Activated CD8-positive, alpha-beta memory T cell treated with anti-CD3 and anti-CD28 coated beads for 1 hour (primary cell): ENCODE measurements at places on chromosomes 6 and 20.

GRCh38 chr6:36039112-36039511, 11.5 kb downstream of the MAPK14 start:
- no peak for DNase-seq

- no peak for DNase-seq
These were observed 2.0 kb upstream of the NOL7 start for GRCh38 chr6:13613029-13613594.

GRCh38 chr20:5069141-5069806, 50.5 kb downstream of the PCNA start:
- DNase-seq = no peak

DNA sequence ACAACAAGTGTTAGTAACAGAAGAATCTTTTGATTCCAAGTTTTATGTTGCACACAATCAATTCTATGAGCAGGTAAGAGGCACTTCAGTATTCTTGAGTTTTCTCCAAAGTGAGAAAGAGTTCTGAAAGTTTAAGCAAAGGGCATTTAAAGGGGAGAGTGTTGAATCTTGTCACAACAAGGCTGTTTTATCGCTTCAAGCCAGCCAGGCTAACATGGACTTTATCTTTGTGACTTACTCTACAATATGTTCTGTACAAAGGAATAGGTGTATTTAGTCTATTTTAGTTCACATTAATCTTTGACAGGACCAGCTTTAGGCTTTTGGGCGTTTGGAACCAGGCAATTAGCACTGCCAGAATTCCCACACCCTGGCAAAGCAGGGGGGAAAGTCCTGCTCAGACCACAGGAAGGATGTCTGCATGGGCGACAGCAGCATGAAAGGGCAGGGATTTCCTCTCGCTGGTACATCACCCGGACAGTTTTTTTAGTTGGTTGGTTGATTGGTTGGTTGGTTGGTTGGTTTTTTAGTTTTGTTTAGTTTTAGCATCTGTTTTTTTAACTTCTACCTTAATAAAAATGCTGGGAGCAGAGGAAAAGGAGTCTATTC, 395.4 kb upstream of the SOX4 start:
- DNase-seq = no peak

DNA sequence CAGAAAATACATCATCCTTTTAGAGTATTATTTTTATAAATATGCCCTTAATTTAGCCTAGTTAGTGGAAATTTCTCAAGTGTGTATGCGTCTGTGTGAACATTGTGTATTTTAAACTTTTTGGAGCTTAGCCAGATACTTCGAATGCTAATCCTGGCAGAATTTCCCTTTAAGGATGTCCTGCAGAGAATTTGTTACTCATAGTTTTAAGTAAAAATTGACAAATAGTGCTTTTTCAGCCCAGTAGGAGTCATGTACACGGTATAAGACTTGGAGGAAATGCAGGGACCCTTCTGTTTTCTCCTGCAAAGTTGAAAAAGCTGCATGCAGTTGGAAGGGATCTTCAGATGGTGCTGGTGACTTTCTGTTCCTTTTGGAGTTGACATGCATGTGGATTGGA, at the start of gene FHL5:
TSS of gene FHL5 (plus strand) at position 243 of the 400 bp plus-strand sequence. CDS start 40,486 bp downstream, outside the sequence.
- DNase-seq = no peak

DNA sequence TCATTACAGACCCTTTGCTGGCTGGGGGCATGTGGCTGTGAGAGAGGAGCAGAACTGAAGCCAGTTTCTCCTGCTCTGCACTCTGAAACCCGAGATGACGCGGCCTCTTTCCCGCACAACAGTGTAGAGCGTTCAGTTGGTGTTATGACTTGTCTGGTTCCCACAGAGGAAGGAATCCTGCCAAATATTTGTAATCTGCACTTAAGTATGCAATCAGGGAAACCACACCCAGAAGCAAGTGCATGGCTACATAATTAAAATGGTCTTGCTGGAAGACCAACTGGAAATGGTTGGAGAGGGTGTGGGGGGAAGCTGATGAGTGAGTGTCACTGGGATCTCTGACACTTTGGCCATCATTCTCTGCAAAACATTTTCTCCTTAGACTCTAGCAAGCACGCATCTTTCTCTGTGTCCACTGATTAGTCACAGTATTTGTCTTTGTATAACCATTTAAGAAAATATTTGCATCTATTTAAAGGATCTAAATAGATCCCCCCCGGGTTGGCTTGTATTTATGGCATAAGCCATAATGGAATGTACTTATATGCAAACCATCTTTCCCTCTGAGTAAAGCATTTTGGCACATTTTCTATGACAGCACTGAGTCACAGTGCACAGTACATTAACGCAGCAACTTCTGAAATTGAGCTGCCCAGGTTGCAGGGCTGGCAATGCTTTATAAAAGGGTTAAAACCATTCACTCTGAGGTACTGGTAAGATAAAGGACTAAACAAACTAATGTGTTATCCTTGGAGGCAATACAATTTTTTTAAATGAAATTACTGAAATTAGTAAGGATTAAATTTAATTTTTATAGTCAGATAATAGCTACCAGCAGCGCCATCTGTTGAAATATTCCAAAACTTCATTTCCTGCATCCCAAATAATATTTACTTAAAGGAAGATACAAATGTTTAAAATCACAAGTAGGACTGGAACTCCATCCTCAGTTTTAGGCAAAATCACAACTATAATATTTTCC, 76.7 kb downstream of the FOXC1 start:
- no peak for DNase-seq

GRCh38 chr6:168128631-168129291, 49.7 kb upstream of the FRMD1 start:
- DNase-seq = no peak

DNA sequence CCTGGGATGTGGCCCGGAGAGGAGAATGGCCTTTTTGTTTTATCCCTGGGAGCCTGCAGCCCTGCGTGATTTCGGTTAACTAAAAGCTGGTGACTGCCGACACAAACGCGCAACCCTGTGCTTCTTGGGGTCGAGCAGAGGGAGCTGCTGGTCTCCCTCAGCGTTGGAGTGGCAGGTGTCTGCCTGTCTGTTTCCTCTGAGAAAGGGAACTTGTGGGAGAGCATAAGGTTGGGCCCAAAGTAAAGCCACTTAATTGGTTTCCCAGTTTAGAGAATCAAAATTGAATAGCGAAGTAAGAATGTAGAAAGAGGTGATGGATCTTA, 500 bp downstream of the LTV1 start:
- no peak for DNase-seq

DNA sequence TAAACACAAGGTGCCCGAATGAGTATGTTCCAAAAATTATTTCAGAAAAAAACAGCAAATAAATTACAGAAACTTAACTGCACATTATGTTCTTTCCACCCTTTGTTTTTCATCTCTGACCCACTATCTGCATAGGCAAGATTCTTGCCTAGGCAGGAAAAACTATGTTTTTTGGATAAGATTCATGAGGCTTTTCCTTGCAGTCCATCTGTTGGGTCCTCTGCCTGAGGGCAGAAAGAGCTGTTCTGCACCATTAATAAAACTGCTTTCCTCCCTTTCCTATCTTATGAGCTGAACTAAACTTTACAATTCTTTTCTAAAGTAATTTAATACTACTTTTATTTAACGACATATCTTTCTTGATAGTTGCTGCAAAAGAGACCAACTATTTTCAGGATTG, 21.1 kb downstream of the ENPP1 start:
- no peak for DNase-seq

GRCh38 chr6:111828809-111829208, 44.4 kb downstream of the FYN start:
- no peak for DNase-seq

DNA sequence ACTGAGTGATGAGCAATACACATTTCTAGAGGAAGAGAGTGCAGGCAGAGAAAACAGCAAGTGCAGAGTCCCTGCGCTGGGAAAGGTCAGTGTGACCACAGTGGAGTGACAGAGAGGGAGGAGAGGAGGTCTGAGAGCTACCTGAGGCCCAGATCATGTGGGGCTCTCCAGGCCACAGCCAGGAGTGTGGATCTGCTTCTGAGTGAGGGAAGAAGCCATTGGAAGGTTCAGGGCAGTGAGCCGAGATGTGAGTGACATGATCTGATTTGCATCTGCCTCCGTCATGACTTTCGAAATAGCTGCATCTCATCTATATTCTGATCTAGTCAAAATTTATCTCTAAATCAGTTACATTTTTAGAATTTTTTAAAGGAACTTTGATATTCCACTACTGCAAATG, 367.1 kb downstream of the PREX1 start:
- DNase-seq = no peak

DNA sequence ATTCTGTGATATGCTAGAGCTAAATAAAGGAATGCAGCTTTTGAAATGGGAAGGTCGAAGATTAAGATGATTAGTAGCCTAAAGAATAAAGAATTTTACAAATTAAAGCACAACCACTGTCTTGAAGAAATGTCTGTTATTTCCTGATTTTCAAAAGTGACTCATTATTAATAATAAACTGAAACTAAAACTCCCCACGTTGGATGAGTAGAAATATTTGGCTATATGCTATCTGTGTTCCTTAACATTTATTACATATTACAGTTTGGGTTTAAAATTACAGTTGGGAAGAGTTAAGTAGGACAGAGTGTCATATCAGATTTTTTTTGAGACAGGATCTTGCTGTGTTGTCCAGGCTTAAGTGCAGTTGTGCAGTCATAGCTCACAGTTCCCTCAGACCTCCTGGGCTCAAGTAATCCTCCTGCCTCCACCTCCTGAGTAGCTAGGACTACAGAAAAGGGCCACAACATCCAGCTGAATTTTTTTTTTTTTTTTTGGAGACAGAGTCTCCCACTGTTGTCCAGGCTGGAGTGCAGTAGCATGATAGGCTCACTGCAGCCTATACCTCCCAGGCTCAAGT, 47.1 kb downstream of the AKIRIN2 start:
- no peak for DNase-seq

GRCh38 chr6:27672113-27672799, 199.4 kb upstream of the ZNF184 start:
- no peak for DNase-seq

DNA sequence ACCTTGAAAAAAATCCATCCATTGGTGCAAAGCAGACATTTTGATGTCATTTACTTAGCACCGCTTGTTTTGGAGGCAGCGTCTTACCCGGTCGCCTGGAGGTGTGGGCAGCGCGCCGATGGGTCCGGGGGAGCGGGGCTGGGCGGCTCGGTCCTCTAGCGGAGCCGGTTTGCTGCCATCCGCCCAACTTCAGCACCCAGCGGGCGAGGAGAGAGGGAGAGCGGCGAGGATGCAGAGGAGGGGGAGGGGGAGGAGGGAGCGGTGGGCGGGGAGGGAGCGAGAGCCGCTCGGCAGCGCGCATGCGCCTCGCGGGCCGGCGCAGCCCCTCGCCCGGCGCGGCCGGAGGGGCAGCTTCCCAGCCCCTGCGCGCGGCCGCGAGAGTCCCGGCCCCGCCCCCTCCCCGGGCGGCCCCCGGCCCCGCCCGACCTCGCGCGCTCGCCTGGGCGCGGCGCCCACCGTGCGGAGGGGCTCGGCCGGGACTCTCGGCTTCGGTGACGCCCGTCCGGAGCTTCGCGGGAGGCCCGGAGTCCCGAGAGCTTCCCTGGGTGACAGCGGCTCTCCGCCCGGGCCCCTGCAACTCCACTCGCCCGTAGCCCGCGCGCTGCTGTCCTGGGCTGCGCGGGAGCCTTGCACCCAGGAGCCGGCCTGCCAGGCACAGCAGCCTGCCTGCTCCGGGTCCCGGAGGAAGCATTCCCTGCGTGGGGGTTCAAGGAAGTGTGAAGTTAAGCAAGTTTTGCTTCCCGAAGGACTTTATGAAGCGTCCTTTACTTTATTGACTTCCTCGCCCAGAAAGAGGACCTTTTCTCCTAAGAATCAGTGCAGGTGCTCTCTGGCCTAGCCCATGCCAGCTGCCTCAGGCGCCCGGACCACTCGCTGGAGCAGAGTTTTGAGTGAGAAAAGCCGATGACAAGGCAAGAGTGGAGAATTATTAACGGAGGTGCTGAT, at the start of gene RGS17:
TSS of gene RGS17 (minus strand) at position 246 of the 945 bp plus-strand sequence. CDS start 87,264 bp downstream, outside the sequence.
- DNase-seq = no peak
